Stimulated activated CD4-positive, alpha-beta T cell treated with anti-CD3 and anti-CD28 coated beads, Interleukin-2, amount 100 ng/mL, for 48 hours (primary cell): ENCODE measurements at places on chromosomes 16 and 17.

DNA sequence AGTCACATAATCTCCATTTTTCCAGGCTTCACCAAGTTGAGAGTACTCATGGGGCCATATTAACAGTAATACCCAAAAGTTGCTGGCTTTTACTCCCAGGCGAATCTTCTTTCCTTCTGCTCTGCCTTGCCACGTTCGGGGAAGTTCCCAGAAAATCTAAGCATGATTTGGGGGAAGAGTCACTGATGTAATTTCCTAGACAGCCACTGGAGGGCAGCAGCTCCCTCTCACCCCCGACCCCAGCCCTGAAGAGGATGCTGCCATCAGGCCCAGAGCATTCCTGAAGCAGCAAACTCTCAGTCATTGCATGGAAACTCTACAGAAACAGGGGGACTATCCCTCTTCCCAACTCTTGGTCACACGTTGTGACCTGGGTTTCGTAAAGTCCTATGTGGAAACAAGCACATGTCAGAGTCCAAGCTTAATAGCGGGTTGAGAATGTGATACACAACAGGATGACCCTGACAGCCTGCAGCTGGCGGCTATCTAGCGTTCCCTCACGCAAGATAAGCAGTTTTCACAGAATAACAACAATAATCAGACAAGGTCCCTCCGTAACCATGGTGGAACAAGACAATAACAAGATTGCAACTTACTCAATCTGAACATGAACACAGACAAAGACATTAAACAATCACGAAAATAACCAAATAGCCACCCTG, 43.8 kb upstream of the DHX40 start:
- peak; percentile 65 for DNase-seq

DNA sequence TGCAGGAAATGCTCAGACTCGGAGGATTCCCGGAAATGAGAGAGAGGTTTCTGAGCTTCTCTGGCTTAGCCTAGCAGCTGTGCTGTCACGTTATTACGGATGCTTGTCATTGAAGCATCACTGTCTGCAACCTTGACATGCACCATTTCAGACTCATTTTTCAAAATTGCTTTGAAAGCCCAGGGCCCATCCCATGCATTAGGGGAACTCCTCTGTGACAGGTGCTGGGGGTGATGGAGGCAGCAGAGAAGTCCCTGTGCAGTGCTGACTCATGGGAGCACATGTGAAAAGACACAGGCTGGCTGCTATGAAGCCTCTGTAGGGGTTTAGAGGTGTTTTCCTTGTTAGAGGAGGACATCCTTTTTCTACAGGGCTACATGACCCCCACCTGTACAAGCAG, 214.0 kb upstream of the MPHOSPH6 start:
- no peak for DNase-seq

DNA sequence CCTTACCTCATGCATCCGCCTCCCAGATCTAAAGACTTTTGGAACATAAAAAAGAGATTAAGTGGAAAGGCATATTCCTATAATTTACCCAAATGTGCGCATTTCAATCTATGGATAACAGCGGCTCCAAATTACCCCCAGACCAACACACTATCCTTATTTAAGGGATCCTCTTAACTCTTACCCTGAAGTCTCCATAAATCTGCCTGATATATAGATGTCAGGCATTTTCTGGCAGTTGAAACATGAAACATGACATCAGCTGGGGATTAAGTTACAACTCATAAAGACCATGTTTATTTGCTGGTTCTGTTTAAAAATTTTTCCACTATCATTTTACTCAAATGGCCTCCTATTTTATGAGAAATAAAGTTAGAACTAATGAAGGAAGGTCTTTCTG, 478.5 kb upstream of the SALL1 start:
- no peak for DNase-seq

- no peak for DNase-seq
These were observed 7.8 kb downstream of the GGA2 start for GRCh38 chr16:23502466-23502865.
